ENCODE measurements at places on chromosomes 2 and 18.

- DNase-seq = no peak
Measured at GRCh38 chr2:64697297-64698176, 43.8 kb upstream of the SERTAD2 start.

DNA sequence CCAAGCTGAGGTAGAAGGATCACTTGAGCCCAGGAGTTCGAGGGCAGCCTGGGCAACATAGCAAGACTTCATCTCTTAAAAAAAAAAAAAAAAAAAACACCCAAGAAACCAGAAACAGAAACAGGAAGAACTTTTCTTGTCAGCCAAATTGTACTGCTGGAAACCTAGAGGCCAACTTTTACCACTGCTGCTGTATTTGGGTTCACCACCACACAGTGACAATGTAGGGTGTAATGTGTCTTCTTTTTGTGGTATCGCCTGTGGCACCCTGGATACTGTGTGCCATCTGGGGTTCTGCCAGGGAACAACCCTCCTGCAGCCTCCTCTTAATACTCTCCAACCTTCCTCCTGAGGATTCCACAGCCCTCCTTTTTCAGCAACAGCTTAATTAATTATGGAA, 72.6 kb downstream of the STK39 start:
- no peak for DNase-seq

GRCh38 chr2:218983934-218984238, 1.1 kb downstream of the FEV start:
- no peak for DNase-seq

GRCh38 chr2:25063876-25064660, 22.2 kb downstream of the EFR3B start:
- no peak for DNase-seq

GRCh38 chr2:161713706-161714105, 89.5 kb downstream of the SLC4A10 start:
- DNase-seq = no peak

GRCh38 chr18:36610661-36611060, 218.1 kb downstream of the TPGS2 start:
- no peak for DNase-seq

- DNase-seq = no peak
Measured at GRCh38 chr2:234631646-234632514, 135.0 kb upstream of the ARL4C start.

GRCh38 chr2:128477891-128478290, 159.2 kb upstream of the HS6ST1 start:
- DNase-seq = no peak

- DNase-seq = no peak
Measured at GRCh38 chr2:112787729-112788393, 3.6 kb upstream of the IL1A start.

DNA sequence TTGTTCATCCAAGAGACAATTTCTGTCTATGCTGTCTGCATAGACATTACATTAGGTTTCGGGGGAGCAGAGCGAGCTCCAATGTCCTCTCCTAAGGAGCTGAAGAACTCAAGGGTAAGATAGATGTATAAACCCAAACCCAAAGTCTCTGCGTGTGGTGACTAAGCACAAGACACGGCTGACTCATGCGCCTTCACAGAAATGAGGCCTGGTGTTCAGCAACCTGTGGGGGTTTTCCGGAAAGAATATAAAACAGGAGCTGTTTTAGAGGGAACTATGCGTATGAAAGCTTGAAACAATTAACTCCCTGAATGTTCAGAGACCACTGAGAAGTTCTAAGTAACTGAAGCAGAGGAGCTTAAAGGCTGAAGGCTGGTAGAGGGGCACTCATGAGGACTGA, 154.7 kb downstream of the SOX11 start:
- DNase-seq = no peak

- no peak for DNase-seq
Measured at GRCh38 chr2:239498576-239498975, 97.8 kb upstream of the HDAC4 start.

GRCh38 chr2:144771348-144771747, 251.4 kb upstream of the ZEB2 start:
- DNase-seq = no peak

DNA sequence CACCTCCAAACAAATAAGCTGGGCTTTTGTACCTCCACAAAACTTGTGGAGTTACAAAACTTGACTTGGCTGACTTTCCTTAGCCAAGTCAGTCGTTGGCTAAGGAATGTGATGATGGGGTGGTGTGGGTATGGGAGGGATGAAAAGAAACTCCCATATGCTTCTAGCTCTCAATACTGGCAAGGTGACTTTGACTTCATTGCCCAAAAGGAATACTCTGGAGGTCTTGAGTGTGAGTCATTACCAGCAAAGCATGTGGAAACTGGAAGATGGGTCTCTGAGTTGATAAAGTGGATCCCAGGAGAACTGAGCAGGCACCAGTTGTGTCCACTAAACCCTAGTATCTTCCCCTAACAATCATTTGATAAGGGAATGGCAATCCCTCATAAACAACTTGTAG, 226.7 kb downstream of the GULP1 start:
- DNase-seq = no peak

GRCh38 chr2:90069290-90069894, 1377.9 kb downstream of the RPIA start:
- no peak for DNase-seq

DNA sequence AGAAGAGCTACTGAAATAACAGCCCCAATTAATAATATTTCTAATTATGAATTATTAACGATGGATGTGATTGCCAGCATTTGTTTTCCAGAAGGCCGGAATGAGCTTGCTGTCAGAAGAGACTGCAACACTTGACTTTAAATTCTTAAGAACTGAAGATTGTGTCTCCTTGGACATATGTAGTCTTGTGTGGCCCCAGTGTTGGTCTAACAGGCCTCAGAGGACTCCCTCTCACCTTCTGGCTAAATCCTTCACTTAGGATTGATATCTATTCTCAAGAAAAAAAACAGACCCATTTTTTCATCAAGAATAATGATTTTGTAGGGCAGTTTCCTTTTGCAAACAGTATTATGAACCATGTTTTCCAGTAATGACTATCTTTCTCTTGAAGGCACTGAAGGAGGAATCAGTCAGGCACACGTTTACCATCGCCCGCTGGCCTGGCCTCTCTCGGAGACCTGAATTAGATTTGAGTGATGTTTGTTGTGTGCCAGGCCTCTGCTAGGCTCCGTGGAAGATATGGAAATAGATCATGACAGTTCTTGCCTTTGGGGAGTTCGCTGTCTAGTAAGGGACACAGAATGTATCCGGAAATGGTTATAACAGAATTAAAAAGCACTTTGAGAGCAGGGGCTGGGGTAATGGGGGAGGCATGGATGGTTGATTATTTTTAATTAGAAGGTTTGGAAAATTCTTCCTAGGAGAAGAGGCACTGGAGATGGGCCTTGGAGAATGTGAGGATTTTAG, 258.0 kb downstream of the MYCN start:
- no peak for DNase-seq

GRCh38 chr2:55703350-55703749, 9.7 kb upstream of the PNPT1 start:
- no peak for DNase-seq

- no peak for DNase-seq
Measured at GRCh38 chr18:55054021-55054990, 95.0 kb upstream of the CCDC68 start.

Data from NCI-H1092 treated with DMSO at 0.1 percent for 48 hours (cell line).